Activated naive CD4-positive, alpha-beta T cell treated with anti-CD3 and anti-CD28 coated beads, Interleukin-2, amount 10 ng/mL, durations not matched to agents 5 hours and 36 hours (primary cell): ENCODE measurements at places on chromosomes 3 and 15. TPM values are rescaled to one million over a fixed set of nuclear protein-coding genes. Genes with fewer than 3 reads are reported as not detected.

The ITGB5 gene
- not detected for total RNA-seq

The ACSBG1 gene
- not detected for total RNA-seq

The OR5K2 gene
- total RNA-seq = not detected

The USP50 gene
- not detected for total RNA-seq

The UBR1 gene
- 38.6 TPM for total RNA-seq

The SNTN gene
- not detected for total RNA-seq

The PARP15 gene
- total RNA-seq = 70.1 TPM

The TMEM212 gene
- not detected for total RNA-seq

The SPATA12 gene
- not detected for total RNA-seq
